ENCODE measurements at places on chromosomes 6 and 20. TPM values are rescaled to one million over a fixed set of nuclear protein-coding genes. Genes with fewer than 3 reads are reported as not detected.

GRCh38 chr6:151215999-151216398 lies 23.8 kb upstream of the AKAP12 start:
- no peak for DNase-seq

GRCh38 chr6:76381612-76382011 lies 309.1 kb upstream of the IMPG1 start:
- no peak for DNase-seq

GRCh38 chr6:291697-292505 lies at the start of gene DUSP22:
DUSP22 (plus strand) TSS chr6:292487; CDS start chr6:292540, 53 bp downstream.
- no peak for DNase-seq

Gene GSTA1
- 0.28 TPM for total RNA-seq

Gene B3GALT4
- 6.0 TPM for total RNA-seq

All from Panc1 (cell line).